ENCODE measurements at places on chromosomes 7 and 10.

DNA sequence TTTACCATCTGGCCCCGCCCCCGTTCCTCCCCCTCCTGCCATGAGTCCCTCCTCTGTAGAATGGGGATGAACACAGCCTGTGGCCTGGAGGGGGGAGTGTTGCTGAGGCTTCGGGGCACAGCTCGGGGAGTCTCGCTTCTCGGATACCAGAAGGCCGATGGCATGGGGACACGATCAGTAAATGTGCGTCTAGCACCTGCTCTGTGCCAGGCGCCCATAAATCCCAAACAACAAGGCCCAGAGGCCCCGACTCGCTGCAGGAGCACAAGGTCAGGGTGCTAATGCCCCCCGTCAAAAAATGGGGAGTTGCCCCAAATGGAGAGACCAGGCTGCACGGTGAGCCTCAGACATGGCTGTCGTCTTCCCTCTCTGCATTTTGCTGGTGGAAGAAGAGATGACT is 40.7 kb downstream of the JAKMIP3 start:
- H3K27me3 ChIP-seq = peaks cover 47% of the 10 kb centered on the region
- no peak overlapping the region for H3K27ac ChIP-seq
- H3K4me1 ChIP-seq = no peaks in the 10 kb centered on the region
- no peak for DNase-seq
- H3K36me3 ChIP-seq = no peaks in the 10 kb centered on the region

- H3K27me3 ChIP-seq = no peaks in the 10 kb centered on the region
- peaks cover 88% of the 10 kb centered on the region for H3K36me3 ChIP-seq
- DNase-seq = no peak
- H3K4me1 ChIP-seq = no peaks in the 10 kb centered on the region
Observed at GRCh38 chr7:6159524-6160031, 112.8 kb downstream of the CYTH3 start.

DNA sequence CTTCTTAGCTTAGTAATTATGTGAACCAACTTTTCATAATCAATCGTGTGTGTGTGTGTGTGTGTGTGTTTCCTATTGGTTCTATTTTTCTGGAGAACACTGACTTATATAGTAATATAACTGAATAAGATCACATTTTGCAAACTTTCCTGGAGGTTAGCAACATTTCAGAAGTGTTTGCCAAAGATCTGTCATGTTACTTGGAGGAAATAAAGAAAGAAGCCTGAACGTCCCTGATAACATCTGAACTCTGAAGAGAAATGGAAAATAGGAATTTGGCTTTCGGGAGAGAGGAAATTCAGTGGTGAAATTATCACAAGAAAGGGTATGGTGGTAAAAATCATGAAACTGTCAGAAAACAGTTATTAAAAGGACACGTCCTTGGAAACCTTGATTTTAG is 984.4 kb upstream of the AUTS2 start:
- no peak for DNase-seq
- H3K4me1 ChIP-seq = no peaks in the 10 kb centered on the region
- H3K36me3 ChIP-seq = no peaks in the 10 kb centered on the region
- H3K27ac ChIP-seq = no peak overlapping the region

DNA sequence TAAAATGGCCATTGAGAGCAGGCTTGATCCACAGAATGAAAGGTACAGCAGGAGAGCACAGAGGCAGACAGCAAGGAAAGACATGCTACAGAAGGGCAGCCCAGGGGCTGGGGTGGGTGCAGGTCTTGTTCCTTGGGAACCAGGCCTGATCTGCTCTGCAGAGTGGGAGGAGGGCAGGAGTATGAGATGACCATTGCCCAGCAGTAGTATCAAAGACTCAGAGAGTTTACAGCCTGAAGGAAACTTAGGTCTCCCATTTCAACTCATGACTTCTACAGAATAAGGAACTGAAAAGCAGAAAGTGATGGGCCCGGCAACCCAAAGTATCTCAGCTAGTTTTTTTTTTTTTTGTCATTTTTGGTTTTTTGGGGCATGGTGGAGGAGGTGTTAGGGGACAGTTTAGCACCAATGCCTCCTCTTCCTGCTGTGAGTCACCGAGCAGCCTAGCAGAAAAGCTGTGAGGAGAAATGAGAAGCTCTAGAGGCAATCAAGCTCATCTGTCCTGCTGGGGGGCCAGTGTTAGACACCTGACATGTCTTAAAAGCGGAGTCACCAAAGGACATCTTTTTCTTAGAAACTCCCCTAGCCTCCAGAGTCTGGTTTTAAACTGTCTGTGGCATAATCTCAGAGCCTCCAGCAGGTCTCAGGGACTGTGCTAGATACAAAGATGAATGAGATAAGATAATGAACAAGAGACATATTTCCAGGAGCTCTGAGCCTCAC is 34.3 kb upstream of the HERPUD2 start:
- H3K27me3 ChIP-seq = peaks cover 38% of the 10 kb centered on the region
- no peak overlapping the region for H3K27ac ChIP-seq
- DNase-seq = no peak
- no peaks in the 10 kb centered on the region for H3K36me3 ChIP-seq
- no peak overlapping the region for H3K4me3 ChIP-seq
- H3K4me1 ChIP-seq = no peaks in the 10 kb centered on the region

DNA sequence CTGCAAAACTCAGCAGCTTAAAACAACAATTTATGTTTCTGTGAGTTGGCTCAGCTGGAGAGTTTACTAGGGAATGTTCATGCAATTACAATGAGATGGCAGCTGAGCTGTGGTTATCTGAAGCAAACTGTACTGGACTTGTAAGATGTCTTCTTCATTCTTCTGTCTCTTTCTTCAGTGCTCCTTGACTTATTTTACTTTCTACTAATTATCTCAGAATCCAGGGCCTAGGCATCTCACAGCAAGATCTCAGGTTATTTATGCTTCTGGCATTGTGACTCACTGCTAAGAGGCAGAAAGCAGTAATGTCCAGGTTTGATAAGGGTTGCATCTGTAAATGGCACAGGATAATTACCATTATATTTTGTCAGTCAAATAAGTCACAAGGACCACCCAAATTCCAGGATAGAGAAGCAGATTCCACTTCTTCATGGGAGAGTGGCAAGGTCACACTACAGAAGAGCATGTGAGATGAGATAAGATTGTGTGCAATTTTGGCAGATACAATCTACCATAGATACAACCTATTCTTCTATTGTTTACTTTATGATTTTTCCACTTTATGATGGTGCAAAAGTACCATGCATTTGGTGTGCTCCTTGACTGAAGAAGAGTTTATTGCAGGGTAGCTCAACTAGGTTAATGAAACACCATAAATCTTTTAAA is 16.8 kb downstream of the VIM start:
- no peaks in the 10 kb centered on the region for H3K36me3 ChIP-seq
- H3K27me3 ChIP-seq = no peaks in the 10 kb centered on the region
- no peak overlapping the region for H3K27ac ChIP-seq
- H3K4me3 ChIP-seq = no peak overlapping the region
- peaks cover 8% of the 10 kb centered on the region for H3K4me1 ChIP-seq
- DNase-seq = no peak

DNA sequence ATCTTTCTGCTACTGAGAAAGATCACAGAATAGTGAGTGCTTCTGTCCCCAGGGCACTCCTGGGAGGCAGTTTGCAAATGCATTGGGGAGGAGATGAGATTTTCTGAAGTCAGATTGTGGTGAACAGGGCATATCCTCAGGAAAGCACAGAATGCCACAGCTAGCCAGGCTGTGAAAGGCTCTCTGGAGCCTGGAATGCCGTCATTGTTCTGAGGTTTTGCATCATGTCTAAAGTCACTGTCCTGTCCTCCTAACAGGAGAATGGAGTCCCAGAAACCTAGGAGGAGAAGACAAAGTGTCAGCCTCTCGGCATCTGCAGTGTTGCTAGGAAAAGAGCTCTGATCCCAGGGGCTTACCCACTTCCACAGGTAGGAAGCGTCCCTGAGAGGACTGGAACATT is 69.2 kb upstream of the IGFBP3 start:
- H3K36me3 ChIP-seq = no peaks in the 10 kb centered on the region
- no peak for DNase-seq
- no peak overlapping the region for H3K4me3 ChIP-seq
- no peaks in the 10 kb centered on the region for H3K27me3 ChIP-seq
- H3K4me1 ChIP-seq = peaks cover 15% of the 10 kb centered on the region
